ENCODE measurements at places on chromosomes 6 and 20.

- DNase-seq = no peak
These were observed 622 bp downstream of the MAFB start for GRCh38 chr20:40688129-40689099.

DNA sequence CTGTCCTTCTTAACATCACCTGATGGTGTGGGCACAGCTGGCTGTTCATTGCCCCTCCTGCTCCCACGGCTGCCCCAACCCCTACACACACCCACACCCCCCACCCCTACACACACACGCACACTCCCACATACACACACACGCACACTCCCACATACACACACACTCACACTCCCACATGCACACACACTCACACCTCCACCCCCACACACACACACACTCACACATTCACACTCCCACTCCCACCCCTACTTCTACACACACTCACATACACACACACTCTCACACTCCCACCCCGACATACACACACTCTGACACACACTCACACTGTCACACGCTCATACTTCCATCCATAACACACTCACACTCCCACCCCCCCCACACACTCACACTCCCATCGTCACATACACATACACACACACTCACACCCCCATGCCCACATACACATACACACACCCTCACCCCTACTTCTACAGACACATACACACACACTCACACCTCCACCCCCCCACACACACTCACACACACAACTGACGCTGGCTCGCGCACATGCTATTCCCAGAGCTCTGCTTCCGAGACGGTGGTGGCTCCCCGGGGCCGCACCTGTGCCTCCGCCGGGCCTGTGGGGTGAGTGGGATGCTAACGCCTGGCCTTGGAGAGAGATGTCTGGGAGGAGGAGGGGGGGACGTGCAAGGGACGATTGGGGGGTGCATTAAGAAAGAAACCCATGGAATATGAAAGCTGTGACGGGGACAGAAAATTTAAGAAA lies 174.8 kb upstream of the QKI start:
- DNase-seq = no peak

- DNase-seq = no peak
These were observed 12.7 kb downstream of the KIF13A start for GRCh38 chr6:17974570-17975368.

DNA sequence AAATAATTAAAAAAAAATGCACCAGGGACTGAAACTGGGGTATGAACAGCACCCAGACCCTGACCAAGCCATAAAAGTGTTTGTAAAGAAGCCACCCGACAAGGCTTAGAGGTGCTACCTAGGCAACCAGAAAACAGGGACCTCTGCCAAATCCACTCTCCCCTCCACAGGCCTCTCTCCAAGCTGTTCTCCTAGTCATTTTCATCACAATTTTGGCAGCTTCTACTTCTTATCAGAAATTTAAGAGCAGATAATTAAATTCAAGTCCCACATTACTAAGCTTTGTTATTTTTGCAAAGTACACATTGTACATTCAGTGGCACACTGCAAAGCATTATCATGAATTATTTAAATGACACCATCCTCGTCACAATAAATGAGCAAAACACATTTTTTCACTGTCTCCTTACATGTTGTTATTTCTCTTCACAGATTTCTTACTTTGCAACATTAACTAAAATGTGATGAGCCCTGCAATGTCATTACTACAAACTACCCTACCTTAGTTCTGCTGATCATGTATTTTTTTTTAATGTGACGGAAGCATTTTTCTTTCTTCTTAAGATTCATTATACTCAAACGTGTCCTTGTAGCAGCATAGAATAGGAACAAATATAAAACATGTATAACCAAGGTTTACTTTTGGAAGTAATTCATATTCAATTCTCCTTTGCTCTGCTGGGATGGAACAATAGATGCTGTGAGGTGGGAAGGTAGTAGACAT lies 38.1 kb downstream of the ECT2L start:
- DNase-seq = no peak
